ENCODE measurements at places on chromosomes 3 and 15.

- DNase-seq: peak; percentile 23
Observed at GRCh38 chr3:55405436-55405835, 81.7 kb downstream of the WNT5A start.

DNA sequence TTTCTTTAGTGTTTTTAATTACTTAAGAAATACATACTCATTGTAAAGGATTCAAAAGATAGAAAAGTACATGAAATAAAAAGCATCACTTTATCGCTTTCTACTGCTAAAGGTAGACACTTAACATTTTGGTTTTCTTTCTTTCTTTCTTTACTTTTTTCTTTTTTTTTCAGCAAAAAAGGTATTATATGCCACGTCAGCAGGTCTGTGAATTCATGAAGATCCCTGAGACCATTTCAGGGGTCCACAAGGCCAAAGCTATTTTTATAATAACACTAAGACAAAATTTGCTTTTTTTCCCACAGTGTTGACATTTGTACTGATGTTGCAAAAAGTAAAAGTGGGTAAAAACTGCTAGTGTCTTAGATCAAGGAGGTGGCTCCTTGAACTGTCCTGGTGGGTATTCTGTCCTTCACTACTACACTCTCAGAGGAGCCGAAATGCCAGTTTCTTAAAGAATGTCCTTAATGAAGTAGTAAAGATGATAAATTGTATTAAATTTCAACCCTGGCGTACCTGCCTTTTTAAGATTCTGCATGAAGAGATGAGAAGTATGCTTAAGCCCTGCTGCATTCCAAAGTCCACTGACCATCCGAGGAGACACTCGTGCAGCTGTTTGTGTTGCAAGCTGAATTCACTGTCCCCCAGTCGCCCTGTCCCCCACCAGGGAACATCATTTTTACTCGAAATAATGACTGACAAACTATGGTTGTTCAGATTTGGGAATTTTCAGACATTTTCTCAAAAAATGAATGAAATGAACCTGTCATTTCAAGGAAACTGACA lies 106.7 kb upstream of the PIAS1 start:
- no peak for DNase-seq

- no peak for DNase-seq
Observed at GRCh38 chr3:187746442-187747281, 1.4 kb upstream of the BCL6 start.

DNA sequence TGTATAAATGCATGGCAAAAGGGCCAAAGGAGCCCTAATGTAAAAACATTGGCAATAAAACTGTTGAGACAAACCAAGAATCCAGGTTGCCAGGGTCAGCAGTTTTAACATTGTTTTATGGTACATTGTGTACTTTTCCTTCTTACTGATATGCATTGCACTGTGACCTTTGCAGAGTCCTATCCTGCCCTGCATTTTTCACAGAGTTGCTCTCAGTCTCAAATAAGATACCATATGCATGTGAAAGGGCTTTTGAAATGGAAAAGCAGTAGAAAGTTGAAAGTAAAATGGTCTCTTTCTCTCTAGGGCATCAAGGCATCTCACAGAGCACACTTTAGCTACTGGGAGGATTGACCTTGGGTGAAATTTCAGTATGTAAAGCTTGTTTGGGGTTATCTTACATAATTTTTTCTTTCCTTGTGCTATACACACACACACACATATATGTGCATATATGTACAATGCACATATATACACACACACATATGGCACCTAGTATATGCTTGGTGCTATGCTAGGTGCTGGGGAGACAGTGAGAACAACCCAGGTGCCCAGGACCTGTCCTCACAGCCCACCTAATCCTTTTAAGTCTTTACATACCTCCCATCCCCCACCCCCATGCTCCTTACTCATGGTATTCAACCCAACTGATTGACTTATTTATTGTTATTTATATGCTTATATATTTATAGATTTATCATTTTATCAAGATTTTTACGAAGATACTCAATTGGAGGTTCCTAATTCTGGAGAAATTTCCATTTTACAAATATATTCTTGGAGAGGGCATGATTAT lies 1.2 kb upstream of the PPP2R3A start:
- DNase-seq: no peak

GRCh38 chr15:47750030-47750739 lies 32.9 kb downstream of the SEMA6D start:
- no peak for DNase-seq

DNA sequence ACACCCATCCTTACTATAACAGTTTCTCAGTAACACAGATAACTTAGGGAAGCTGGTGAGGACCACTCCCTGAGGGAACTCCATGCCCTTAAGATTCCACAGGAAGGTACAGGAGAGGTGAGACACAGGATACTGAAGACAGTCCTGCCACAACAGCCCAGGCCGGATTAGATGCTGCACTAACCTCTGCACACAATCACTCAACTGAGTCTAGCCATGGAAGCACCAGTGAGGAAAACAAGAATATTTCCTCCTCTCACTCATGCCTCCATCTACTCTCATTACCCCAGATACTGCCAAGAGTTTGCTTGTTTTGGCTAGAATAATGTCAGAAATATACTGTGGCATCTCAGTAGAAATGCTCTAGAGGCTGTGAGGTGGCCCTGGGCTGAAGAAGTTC lies 3.7 kb downstream of the ANO10 start:
- no peak for DNase-seq

DNA sequence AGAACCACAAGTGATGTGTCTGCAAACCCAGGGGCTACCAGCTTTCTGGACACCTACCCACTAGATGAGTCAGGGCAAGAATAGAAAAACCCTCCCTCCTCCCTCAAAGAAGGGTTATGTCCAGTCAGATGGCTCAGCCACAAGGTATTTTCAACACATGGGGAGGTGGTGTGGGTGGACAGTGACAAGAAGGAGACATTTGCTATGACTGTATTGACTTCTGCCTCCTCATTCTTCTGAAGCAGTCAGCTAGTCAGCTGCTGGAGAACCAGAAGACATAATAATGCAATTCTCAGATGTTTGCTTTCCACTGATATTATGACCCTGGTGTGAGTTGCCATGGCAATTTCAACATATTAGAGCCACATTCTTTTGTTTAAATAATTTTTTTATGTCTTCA lies 66.7 kb upstream of the GOLGA8B start:
- DNase-seq: no peak

GRCh38 chr15:38651328-38652038 lies 86.9 kb upstream of the RASGRP1 start:
- DNase-seq: peak; percentile 59

GRCh38 chr3:58867621-58868020 lies 182.2 kb downstream of the CFAP20DC start:
- no peak for DNase-seq

GRCh38 chr3:69997631-69998307 lies 1.8 kb upstream of the SAMMSON start:
- DNase-seq: no peak

DNA sequence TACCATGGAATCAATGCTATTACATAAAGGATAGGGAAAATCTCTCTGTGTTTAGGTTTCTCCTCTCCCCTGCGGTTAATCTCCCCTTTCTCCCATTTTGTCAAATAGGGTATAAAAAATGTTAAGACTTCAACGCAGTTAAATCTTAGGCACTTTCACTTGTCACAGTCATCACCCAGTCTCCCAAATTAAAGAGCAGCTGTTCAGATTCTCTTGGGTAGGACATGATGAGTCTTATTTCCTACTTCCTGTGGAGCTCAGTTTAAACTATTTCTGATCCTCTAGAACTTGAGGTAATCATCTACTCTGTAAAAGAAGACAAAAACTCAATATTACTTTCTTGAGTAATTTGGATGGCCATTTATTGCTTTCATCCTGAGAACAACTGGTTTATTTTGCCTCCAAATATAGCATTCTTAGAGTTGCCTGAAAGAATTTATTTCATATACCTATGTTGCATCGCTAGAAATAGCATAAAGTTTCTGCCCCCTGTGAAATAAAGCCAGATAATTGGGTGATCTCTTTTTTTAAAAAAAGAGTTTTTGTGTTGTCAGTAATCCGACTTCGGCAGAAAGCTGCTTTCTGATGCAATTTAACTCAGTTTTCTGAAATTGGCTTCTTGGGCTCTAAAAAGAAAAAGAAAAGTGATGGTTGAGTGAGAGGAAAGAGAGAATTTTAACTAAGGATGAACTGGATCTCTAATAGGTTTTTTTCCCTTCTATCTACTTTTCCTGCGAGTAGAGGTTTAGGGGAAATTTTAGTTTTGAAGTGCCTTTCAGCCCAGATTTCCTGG lies 20.7 kb downstream of the RAP2B start:
- DNase-seq: no peak

DNA sequence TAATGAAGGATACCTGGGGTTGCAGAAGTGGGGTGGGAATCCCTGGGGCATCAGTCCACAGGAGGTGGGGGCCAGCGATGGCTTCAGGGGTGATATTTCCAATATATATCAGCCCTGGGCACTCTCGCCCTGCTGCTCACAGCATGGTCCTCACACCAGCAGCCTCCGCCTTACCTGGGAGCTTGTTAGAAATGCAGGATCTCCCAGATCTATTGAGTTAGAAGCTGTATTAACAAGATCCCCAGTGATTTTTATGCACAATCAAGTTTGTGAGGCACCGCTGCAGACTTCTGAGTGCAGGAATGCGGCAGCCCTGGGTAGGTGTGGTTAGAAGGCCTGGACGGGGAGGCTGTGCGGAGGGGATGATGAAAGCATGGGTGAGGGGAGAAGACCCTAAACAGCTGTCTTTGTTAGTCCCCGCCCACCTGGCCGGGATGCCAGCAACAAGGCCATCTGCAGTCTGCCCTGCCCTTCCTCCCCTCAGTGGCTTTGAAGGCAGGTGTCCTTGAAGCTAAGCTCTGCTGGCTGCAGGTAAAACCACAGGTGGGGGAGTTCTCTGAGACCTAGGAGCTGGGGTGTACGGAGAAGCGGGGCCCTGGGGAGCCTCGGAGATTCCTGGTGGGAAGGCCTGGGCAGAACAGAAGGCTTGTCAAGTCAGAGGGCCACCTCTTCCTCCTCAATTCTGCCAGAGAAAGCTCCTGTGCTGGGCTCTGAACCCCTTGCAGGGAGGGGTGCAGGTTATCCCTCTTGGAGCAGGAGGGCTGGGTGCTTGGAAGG lies 11.4 kb downstream of the FAM107A start:
- DNase-seq: no peak

All from stimulated activated CD8-positive, alpha-beta memory T cell treated with anti-CD3 and anti-CD28 coated beads, Interleukin-4, amount 100 ng/mL, for 48 hours (primary cell).